ENCODE measurements at places on chromosomes 2 and 18.

DNA sequence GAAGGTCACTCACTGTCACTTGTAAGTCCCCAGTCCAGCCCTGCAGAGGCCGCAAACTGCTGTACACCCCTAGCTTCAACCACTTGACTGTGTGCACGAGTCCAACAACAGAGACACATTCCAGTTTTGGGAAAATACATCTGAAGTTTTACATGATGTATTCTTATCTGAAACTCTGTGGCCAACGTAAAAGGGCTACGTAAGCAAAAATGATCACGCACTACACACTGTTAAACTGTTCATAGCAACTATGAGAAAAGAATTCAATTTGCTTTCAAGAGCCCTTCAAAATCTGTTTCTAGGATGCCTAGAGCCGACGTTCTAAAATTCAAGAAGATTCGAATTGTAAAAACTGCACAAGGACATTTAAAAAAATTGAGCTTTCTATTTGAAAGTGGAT lies 26.0 kb downstream of the EDAR start:
- DNase-seq = no peak
- no peaks in the 10 kb centered on the region for H3K36me3 ChIP-seq
- no peak overlapping the region for H3K27ac ChIP-seq
- H3K4me1 ChIP-seq = no peaks in the 10 kb centered on the region

DNA sequence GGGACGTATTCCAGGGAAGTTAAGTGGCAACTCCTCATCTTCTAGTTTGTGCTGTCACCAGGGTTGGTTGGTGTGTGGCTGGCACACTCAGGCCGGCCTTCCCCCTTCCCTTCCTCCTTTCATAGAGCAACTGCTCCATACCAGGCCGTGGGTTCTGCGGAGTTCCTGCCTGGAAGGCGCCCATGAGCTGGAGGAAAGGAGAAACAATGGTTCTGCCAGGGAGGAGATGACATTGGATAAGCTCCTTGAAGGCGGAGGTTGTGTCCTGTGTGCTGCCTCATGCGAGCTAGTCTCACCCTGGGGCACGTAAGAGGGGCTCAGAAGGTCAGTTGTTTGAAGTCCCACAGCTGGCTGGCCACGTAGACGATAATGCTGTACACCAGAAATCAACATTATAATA lies 19.2 kb downstream of the ASAP2 start:
- no peak for DNase-seq
- no peaks in the 10 kb centered on the region for H3K27me3 ChIP-seq
- H3K27ac ChIP-seq = no peak overlapping the region
- no peak overlapping the region for H3K4me3 ChIP-seq

GRCh38 chr2:204333861-204334260 lies 211.4 kb upstream of the PARD3B start:
- H3K27me3 ChIP-seq = no peaks in the 10 kb centered on the region
- H3K36me3 ChIP-seq = no peaks in the 10 kb centered on the region
- H3K27ac ChIP-seq = no peak overlapping the region
- no peak overlapping the region for H3K4me3 ChIP-seq
- no peaks in the 10 kb centered on the region for H3K4me1 ChIP-seq

DNA sequence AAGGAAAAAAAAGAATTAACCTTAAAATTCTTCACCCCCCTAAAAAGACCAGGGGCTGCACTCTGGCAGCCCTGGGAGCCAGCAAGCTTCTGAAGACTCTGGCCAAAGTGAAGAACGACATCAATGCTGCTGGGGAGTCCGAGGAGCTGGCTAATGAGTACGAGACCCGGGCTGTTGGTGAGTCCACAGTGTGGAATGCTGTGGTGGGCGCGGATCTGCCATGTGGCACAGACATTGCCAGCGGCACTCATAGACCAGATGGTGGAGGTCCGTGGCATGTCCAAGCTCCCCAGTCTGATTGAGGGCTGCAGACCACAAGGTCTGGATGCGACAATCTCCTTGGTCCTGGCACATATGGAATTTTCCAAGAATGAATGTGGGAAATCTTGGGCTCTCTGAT lies 47.4 kb downstream of the TRPM8 start:
- no peak overlapping the region for H3K27ac ChIP-seq
- peak; percentile 81 for DNase-seq
- no peaks in the 10 kb centered on the region for H3K27me3 ChIP-seq
- H3K36me3 ChIP-seq = no peaks in the 10 kb centered on the region

DNA sequence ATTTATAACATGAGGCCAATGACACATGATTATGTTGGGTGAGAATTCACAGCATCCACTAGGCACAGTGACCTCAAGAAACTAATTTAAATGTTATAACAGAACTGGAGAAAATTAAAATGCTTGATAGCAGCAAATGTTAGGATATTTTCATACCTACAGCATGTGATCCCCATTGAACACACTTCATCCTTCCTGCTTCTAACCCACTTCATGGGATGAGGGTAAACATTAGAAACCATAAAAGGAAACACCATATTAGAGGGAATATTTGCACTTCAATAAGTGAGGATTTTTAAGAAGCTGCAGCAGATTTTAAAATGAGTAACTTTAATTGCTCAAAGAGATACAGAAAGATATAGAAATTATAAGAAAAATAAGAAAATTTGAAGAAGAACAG lies 117.1 kb downstream of the FSHR start:
- H3K36me3 ChIP-seq = no peaks in the 10 kb centered on the region
- H3K4me3 ChIP-seq = no peak overlapping the region
- no peaks in the 10 kb centered on the region for H3K27me3 ChIP-seq
- H3K27ac ChIP-seq = no peak overlapping the region

- no peaks in the 10 kb centered on the region for H3K27me3 ChIP-seq
- no peak for DNase-seq
- no peak overlapping the region for H3K4me3 ChIP-seq
- no peaks in the 10 kb centered on the region for H3K36me3 ChIP-seq
Measured at GRCh38 chr2:67954093-67954748, 108.6 kb downstream of the C1D start.

DNA sequence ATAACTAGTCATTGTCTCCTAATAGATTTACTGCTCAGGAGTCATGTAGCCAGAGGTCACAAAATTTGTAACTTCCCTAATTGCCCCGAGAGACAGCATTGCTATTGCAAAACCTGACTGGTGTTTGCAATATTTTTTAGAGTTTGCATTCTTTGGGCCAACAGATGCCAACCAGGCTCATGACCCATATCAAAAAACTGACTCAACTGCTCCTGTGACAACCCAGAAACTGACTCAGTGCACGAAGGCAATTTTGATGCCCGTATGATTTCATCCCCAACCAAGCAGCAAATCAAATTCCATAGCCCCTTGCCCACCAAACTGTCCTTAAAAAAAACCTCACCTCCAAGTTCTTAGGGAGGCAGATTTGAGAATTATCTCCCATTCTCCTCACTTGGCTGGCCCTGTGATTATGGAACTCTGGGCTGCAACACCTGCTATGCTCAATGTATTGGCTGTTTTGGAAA lies 951.3 kb downstream of the TSN start:
- no peaks in the 10 kb centered on the region for H3K36me3 ChIP-seq
- H3K4me3 ChIP-seq = no peak overlapping the region
- no peak overlapping the region for H3K27ac ChIP-seq
- no peaks in the 10 kb centered on the region for H3K27me3 ChIP-seq

DNA sequence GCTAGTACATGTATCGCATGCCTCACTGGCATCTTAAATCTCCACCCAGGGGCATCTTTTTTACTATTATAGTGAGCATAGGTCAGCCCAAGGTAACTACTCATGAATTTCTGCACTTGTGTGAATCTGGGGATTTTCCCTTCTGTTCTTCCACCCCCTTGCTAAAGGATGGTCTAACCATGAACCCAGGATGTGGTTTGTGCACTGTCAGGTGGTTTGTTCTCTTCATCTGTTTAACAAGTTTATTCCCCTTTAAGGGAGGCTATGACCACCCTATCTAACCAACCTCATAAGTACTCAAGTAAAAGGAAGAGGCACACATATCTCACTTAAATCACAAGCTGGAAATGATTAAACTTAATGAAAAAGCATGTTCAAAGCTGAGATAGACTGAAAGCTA lies 243.0 kb downstream of the RPRM start:
- H3K4me1 ChIP-seq = no peaks in the 10 kb centered on the region
- H3K27ac ChIP-seq = no peak overlapping the region
- H3K36me3 ChIP-seq = no peaks in the 10 kb centered on the region
- H3K27me3 ChIP-seq = no peaks in the 10 kb centered on the region
- no peak overlapping the region for H3K4me3 ChIP-seq

GRCh38 chr18:77481541-77481940 lies 231.9 kb downstream of the GALR1 start:
- H3K4me1 ChIP-seq = no peaks in the 10 kb centered on the region
- H3K36me3 ChIP-seq = no peaks in the 10 kb centered on the region
- DNase-seq = no peak
- H3K27me3 ChIP-seq = no peaks in the 10 kb centered on the region
- no peak overlapping the region for H3K27ac ChIP-seq

DNA sequence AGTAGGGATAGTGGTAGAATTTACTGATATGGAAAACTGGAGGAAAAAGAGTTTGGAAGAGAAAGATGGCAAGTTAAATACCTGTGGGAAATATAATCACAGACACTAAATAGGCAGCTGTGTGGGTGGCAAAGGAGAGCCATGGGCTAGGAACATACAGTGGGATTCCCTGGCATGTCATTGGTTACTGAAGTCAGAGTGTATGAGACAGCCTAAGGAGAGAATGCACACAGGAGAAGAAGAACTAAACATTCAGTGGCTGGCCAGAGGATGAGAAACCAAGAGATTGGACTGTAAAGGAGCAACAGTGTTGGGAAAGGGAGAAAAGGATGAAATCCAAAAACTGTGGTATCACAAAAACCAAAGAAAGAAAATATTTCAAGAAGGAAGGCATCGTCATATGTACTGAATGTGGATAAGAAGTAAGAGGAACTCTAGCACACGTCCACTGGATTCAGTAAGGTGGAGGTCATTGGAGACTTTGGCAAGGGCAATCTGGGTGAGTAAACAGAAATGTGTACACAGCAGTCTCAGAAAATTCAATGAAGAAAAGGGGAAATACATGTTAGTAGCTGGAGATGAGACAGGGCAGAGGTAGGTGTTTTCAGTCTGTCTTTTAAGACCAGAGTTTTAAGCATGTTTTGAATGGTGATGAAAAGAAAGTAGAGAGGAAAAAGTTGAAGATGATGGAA lies 83.3 kb downstream of the SPIRE1 start:
- no peak for DNase-seq
- no peaks in the 10 kb centered on the region for H3K36me3 ChIP-seq
- no peak overlapping the region for H3K27ac ChIP-seq
- no peaks in the 10 kb centered on the region for H3K4me1 ChIP-seq

DNA sequence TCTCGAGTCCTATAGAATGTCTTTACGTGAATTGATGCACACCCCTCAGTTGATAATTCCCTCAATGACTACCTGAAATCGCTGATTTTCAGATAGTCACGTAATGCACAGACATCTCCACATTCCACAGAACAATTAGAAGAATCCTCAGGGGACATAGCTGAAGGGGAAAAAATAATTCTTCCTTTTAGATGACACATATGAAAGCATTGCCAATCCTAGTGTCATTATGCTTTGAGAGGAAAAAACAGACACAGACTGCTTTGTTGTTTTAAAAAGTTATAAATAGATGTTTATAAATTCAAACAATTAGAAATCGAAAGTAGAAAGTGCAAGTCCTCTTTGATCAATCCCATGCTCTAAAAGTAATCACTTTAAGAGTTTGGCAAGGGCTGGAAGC lies 100.6 kb upstream of the FN1 start:
- DNase-seq = no peak
- no peaks in the 10 kb centered on the region for H3K27me3 ChIP-seq
- no peak overlapping the region for H3K4me3 ChIP-seq
- peak overlapping the region; percentile 62 for H3K27ac ChIP-seq
- peaks cover 30% of the 10 kb centered on the region for H3K4me1 ChIP-seq

DNA sequence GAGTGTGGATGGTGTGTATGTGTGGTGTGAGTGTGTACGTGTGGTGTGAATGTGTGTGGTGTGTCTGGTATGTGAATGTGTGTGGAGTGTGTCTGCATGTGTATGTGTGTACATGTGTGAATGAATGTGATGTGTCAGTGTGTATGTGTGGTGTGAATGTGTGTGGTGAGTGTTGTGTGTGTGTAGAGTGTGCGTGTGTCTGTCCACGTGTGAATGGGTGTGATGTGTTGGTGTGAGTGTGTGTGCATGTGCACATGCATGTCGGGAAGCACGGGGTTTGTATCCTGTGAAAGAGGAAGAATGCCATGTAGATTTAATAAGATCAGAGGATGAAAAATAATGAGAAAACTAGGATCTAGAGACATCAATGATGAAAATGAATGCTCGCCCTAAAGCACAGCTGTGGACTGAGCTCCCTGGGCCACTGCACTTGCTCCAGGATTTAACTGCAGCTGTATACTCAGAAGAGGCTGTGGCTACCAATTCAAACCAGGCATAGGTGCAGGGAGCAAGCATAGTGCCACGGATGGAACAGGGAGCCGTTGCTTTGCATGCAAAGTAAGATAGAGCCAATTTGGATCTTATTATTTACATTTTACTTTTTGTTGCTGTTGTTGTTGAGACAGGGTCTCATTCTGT lies 122.7 kb downstream of the DOCK10 start:
- no peak overlapping the region for H3K4me3 ChIP-seq
- DNase-seq = no peak
- H3K4me1 ChIP-seq = peaks cover 8% of the 10 kb centered on the region
- H3K27me3 ChIP-seq = no peaks in the 10 kb centered on the region
- H3K36me3 ChIP-seq = peaks cover 7% of the 10 kb centered on the region

DNA sequence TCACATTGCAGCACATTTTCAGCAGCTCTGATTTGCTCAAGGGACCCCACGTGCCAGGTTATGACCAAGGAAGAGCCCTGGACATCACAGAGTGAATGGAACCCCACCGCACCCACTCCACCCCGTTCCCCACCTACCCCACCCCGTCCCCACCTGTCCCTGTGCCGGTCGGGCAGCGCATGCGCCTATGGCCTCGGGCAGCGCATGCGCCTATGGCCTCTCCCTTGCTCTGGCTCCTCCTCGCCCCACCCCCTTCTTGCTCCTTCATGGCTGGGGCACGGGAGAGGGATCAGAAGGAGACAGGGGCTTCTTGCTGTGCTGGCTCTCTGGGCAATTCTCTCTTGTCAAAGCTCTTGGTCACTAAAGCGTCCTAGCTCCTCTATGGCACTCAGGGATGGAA lies 371.8 kb upstream of the HS6ST1 start:
- peaks cover 3% of the 10 kb centered on the region for H3K27me3 ChIP-seq
- DNase-seq = no peak
- H3K27ac ChIP-seq = no peak overlapping the region
- no peaks in the 10 kb centered on the region for H3K36me3 ChIP-seq
- H3K4me1 ChIP-seq = no peaks in the 10 kb centered on the region
- no peak overlapping the region for H3K4me3 ChIP-seq

DNA sequence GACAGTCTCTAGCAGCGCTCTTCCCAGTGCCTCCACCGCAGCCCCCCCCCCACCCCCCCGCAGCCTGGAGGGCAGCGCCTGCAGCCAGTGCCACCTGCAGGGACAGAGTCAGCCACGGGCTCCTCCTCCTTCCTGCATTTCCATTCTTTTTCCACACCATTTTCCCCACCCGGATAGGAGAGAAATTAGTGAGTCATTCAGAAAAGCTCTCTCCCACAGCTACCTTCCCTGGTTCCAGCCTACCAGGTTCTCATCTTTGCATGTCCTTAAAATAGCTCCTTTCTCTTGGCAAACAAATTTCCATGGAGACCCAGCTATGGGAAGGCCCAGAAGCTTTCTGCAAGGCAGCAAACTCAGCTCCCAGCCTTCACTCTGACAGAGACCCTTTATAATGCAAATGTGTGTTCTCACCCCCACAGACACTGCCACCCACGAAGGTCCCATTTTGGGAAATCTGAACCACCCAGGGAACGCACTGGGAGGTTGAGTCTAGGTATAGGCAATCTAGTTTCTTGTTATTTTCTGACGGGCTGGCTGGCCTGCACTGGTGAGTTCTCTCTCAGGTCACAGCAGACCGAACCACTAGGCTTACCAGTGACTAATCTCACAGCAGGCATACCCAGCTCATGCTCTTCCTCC lies 41.8 kb upstream of the ATG16L1 start:
- H3K4me3 ChIP-seq = no peak overlapping the region
- H3K36me3 ChIP-seq = no peaks in the 10 kb centered on the region
- peak; percentile 81 for DNase-seq
- peaks cover 34% of the 10 kb centered on the region for H3K4me1 ChIP-seq
- no peak overlapping the region for H3K27ac ChIP-seq

Measured in astrocyte (in vitro differentiated cells and primary cell).